HFFc6 (cell line): ENCODE measurements at places on chromosomes 7 and 10. TPM values are rescaled to one million over a fixed set of nuclear protein-coding genes. Genes with fewer than 3 reads are reported as not detected.

DNA sequence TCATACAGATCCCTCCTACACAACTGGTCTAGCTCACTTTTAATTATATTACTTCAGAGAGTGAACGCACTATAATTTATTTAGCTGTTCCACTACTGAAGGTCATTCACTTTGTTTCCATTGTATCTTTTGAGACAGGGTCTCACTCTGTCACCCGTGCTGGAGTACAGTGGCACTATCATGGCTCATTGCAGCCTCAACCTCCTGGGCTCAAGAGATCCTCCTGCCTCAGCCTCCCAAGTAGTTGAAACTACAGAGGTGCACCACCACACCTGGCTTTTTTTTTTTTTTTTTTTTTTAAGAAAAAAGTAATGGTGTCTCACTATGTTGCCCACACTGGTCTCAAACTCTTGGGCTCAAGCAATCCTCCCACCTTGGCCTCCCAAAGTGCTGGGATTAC lies 49.0 kb downstream of the PIP4K2A start:
- H3K36me3 ChIP-seq = no peaks in the 10 kb centered on the region
- no peak for DNase-seq
- no peaks in the 10 kb centered on the region for H3K27me3 ChIP-seq

ALKBH4 gene
- total RNA-seq = 9.3 and 9.7 TPM in 2 replicates

DNA sequence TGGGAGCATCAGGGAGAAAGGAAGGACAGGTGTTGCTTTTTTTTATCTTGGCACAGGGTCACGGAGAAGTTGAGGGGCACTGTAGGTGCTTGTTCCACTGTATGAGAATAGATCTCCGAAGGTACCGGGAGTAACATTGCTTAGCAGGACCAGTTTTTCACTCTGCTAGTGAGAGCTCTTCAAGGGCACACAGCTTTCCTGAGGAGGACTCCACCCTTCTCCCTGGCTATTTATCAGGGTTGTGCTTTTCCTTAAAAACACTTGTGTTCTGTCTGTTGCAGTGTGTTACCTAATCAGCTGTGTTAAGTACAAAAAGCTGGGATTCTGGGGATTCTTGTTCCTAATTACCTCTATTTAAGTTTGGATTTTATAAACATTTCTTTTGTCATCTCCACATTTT lies 160.5 kb downstream of the SND1 start:
- no peak for DNase-seq
- peaks cover 3% of the 10 kb centered on the region for H3K27me3 ChIP-seq
- peaks cover 74% of the 10 kb centered on the region for H3K4me1 ChIP-seq
- H3K4me3 ChIP-seq = no peak overlapping the region
- H3K27ac ChIP-seq = no peak overlapping the region

DNA sequence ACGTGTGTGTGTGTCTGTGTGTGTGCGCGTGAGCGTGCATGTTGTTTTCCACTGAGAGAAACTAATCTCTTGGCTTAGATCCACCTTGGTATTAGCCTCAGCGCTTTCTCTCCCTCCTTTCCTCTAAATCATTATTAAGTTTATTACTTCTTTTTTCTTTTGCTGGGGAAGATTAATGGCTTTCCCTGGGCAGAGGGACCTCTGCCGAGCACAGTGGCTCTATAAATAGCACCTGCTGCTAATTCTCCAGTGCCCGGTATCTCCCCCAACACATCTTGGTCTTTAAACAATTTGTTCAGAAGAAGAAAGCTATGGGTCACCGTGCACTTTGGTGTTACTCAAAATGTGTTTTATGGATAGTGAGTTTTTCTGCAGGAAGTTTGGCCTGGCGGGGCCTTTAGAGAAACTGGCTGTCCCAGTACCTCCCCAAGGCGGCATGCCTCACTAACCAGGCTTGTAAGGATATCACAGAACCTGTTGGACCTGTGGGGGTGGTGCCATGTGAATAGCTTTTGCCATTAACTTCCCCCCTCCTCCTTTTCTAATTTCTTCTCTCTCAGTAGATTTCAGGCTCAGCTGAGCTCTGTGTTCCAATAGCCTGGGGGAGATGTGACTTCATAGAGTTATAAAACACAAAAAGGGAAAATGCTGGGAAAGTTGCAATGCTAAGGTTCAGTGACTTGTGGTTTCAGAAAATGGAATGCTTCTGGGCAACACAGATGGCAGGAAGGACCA lies 70.1 kb upstream of the RAB11FIP2 start:
- H3K4me1 ChIP-seq = no peaks in the 10 kb centered on the region
- no peak overlapping the region for H3K4me3 ChIP-seq
- H3K27ac ChIP-seq = no peak overlapping the region
- DNase-seq = no peak

SEMA4G gene
- total RNA-seq = 1.2 to 2.2 TPM (median 1.8 TPM) in 3 replicates

TFPI2 gene
- 40.5 to 89.7 TPM (median 60.9 TPM) in 3 replicates for total RNA-seq

CHAT gene
- total RNA-seq = not detected in 2 replicates

DNA sequence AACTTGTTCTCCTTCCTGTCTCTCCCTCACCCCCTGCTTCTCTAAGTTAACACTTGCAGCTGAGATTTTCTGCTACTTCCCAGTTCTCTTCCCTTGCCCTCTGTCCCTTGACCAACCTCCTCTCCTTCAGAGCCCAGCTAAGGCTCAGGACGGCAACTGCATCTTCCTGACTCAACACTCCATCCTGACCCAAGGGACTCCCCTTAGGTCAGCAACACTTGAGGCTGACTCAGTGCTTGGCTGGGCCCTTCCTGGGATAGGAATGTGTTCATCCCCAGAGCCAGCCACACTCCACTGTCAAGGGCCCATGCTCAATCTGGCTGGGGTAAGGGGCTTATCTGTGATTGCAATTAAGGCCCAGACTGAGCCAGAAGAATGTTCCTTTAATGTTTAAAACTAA lies 3.4 kb downstream of the CALHM2 start:
- H3K27ac ChIP-seq = peak overlapping the region; percentile 83
- peak; percentile 84 for DNase-seq
- H3K4me1 ChIP-seq = peaks cover 82% of the 10 kb centered on the region
- H3K27me3 ChIP-seq = peaks cover 8% of the 10 kb centered on the region
- peak overlapping the region; percentile 91 for H3K4me3 ChIP-seq

MKRN1 gene
- 59.4 to 63.9 TPM (median 61.7 TPM) in 3 replicates for total RNA-seq
